ENCODE measurements at places on chromosomes 7 and 10. TPM values are rescaled to one million over a fixed set of nuclear protein-coding genes. Genes with fewer than 3 reads are reported as not detected.

DNA sequence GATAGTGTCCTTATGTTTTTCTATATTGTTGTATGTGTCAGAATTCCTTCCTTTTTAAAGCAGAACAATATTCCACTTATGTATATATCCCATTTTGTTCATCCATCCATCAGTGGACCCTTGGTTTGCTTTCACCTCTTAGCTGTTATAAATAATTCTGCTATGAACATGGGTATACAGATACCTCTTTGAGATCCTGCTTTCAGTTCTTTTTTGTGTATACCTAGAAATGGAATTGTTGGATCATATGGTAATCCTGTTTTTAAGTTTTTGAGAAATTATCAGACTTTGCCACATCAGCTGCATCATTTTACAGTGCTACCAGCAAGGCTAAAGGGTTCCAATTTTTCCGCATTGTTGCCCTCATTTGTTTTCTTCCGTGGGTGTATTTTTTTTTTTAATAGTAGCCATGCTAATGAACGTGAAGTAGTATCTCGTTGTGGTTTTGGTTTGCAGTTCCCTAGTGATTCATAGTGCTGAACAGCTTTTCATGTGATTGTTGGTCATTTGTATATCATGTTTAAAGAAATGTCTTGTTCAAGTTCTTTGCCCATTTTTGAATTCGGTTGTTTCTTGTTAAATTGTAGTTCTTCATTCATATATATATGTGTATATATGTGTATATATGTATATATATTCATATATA is 87.8 kb downstream of the LCOR start:
- H3K27me3 ChIP-seq, result no peaks in the 10 kb centered on the region
- H3K36me3 ChIP-seq, result peaks cover 37% of the 10 kb centered on the region
- DNase-seq, result no peak
- no peak overlapping the region for H3K4me3 ChIP-seq

- no peak overlapping the region for H3K27ac ChIP-seq
- no peaks in the 10 kb centered on the region for H3K27me3 ChIP-seq
- DNase-seq, result no peak
- H3K4me3 ChIP-seq, result no peak overlapping the region
These were observed 39.3 kb downstream of the BET1 start for GRCh38 chr7:93964813-93965212.

DNA sequence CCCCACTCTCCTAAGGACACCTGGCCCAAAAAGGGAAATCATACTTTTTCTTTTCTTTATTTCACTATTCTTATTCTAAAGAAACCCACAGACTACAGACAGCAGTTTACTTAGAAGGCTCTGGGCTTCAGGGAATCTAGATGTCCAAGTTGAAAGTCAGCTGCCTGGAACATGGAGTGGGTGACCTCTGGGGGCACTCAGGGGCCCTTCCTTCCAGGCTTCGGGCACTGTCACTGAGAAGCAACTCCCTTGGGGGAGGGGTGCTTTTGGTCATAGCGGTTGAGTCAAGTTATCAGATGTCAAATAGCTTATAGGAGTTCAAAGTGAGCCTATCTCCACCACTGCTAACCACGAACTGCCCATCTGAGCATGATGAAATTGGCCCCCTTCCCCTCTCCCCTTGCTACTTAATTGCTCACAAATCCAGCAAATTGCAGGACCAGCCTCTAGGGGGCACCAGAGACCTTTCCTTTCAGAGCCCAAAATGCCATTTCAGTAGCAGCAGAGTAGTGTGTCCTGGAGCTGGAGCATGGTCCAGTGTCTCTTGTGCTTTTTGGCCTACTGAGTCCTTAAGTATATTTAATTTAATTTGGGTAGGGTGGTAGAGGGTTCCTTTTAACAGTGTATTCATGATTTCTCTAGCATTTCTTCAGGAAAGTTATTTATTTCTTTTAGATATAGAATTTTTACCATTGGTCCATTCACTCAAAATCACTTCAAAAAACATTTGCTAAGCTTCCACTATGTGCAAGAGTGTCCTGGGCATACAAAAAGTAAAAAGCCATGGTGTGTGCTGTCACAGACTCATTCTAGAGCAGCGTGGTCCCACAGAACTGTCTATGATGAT is 463.8 kb downstream of the KCNMA1 start:
- peaks cover 1% of the 10 kb centered on the region for H3K27me3 ChIP-seq
- peak; percentile 84 for DNase-seq
- no peaks in the 10 kb centered on the region for H3K4me1 ChIP-seq
- H3K27ac ChIP-seq, result no peak overlapping the region
- H3K36me3 ChIP-seq, result no peaks in the 10 kb centered on the region

PROSER2 gene
- total RNA-seq, result 1.1 TPM

DNA sequence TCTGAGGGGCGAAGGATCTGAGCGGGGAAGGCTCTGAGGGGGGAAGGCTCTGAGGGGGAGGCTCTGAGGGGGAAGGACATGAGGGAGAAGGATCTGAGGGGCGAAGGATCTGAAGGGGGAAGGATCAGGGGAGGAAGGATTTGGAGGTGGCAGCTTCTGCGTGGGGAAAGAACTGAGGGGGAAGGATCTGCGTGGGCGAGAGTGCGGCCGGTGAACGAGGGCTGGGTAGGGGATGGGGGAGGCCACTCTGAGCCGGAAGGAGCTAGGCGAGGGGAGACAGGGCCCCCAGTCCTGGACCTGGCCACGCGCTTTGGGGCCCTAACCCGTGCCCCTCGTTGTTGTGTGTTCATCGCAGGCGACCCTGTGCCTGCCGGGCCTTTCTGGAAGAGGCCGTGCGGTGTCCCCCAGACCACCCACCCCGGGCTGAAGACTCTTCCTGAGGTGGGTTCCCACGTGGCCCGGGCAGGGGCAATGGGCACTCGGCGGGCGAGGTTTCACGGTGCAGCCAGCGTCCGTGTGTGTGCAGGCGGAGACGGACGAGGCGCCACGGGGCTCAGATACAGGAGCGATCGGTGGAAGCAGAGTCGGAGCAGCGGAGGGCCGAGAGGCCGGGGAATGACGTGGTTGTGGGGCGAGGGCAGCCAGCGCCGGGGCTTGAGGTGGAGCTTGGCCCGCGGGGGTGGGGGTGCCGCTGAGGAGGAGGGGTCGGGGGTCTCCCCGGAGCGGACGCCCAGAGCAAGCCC is 2.0 kb downstream of the CALY start:
- H3K27me3 ChIP-seq, result peaks cover 22% of the 10 kb centered on the region
- H3K36me3 ChIP-seq, result no peaks in the 10 kb centered on the region
- H3K4me3 ChIP-seq, result peak overlapping the region; percentile 56
- no peak overlapping the region for H3K27ac ChIP-seq
- H3K4me1 ChIP-seq, result peaks cover 9% of the 10 kb centered on the region

PKD2L1 gene
- total RNA-seq, result not detected

- no peak overlapping the region for H3K27ac ChIP-seq
- no peak overlapping the region for H3K4me3 ChIP-seq
- DNase-seq, result no peak
These were observed 241.3 kb upstream of the KMT2E start for GRCh38 chr7:104772405-104773345.

DNA sequence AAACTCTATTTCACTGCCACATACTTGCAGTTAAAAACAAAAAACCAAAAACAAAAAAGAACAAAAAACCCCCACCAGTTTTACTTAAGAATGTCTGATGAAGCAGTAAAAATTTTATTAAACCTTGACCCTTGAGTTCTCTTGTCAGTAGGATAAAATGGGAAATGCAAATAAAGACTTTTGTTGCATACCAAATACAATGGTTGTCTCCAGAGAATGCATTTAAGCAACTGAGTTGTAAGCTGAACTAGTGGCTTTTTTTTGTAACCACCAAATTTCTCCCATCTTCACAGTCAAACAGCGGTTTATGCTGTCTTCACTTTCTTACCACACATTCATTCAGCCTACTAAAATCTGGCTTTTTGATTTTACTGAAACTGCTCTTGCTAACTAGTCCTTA is 3.1 kb downstream of the SYPL1 start:
- peaks cover 13% of the 10 kb centered on the region for H3K36me3 ChIP-seq
- H3K4me3 ChIP-seq, result peak overlapping the region; percentile 48
- H3K27ac ChIP-seq, result no peak overlapping the region
- peaks cover 55% of the 10 kb centered on the region for H3K4me1 ChIP-seq

LMOD2 gene
- total RNA-seq, result not detected

GRCh38 chr7:17802056-17802455 is 138.2 kb downstream of the SNX13 start:
- no peak overlapping the region for H3K4me3 ChIP-seq
- H3K27ac ChIP-seq, result no peak overlapping the region
- no peaks in the 10 kb centered on the region for H3K27me3 ChIP-seq
- H3K36me3 ChIP-seq, result peaks cover 30% of the 10 kb centered on the region
- DNase-seq, result no peak

GRCh38 chr7:96198047-96198636 is 123.8 kb downstream of the SLC25A13 start:
- no peaks in the 10 kb centered on the region for H3K27me3 ChIP-seq
- no peak overlapping the region for H3K27ac ChIP-seq
- no peak overlapping the region for H3K4me3 ChIP-seq
- no peak for DNase-seq

- no peaks in the 10 kb centered on the region for H3K4me1 ChIP-seq
- no peak overlapping the region for H3K27ac ChIP-seq
- H3K27me3 ChIP-seq, result no peaks in the 10 kb centered on the region
- H3K4me3 ChIP-seq, result no peak overlapping the region
These were observed 207.8 kb downstream of the TFEC start for GRCh38 chr7:115822801-115823200.

FXYD4 gene
- not detected for total RNA-seq

C10orf67 gene
- 0.32 TPM for total RNA-seq

CPN1 gene
- total RNA-seq, result not detected

DNA sequence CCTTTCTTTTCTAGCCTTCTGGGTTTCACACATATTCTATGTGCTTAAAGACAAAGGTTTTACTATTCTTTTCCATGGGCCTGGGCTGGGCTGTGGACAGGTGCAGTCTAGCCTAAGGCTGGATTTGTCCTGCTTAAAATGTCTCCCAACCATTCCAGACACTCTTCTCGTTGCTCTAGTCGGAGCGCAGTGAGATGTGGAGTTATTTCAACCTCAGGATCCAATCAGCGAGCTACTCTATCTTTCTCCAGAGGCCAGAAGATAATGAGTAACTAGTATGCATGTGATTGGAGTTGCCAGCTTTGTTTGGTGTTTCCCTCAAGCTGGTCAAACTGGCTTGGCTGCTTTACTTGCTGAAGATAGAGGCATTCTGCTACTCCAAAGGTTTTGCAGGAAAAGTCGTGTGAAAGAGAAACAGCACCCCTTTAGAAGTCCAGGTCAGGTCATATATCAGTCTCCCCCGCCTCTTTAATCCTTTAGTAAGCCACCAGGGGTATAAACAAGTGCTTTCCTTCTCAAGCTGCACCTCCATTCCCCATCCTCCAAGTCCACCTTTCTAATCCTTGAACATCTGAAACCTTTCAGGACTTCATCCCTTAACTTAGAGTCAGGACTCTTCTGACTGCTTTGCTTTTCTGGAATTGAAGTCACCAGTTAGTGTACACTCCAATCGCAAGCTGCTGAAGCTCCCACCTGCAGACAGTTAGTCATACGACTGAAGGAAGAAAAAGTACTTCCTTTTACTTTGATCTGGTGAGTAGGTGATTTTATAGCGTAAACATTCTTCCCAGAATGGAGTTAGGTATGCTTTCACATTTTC is 78.8 kb downstream of the DNMBP start:
- no peaks in the 10 kb centered on the region for H3K36me3 ChIP-seq
- H3K4me1 ChIP-seq, result peaks cover 28% of the 10 kb centered on the region
- no peaks in the 10 kb centered on the region for H3K27me3 ChIP-seq
- no peak overlapping the region for H3K27ac ChIP-seq

- H3K27ac ChIP-seq, result no peak overlapping the region
- no peak overlapping the region for H3K4me3 ChIP-seq
- H3K27me3 ChIP-seq, result peaks cover 14% of the 10 kb centered on the region
- no peaks in the 10 kb centered on the region for H3K4me1 ChIP-seq
These were observed 47.4 kb downstream of the TNS3 start for GRCh38 chr7:47534322-47535034.

TUBB8 gene
- not detected for total RNA-seq

- no peak overlapping the region for H3K27ac ChIP-seq
- H3K4me3 ChIP-seq, result no peak overlapping the region
- no peak for DNase-seq
- H3K4me1 ChIP-seq, result peaks cover 15% of the 10 kb centered on the region
These were observed 11.5 kb downstream of the ANKRD22 start for GRCh38 chr10:88840104-88840503.

GRCh38 chr10:15712883-15713282 is 6.8 kb downstream of the ITGA8 start:
- H3K27me3 ChIP-seq, result peaks cover 15% of the 10 kb centered on the region
- no peak overlapping the region for H3K27ac ChIP-seq
- H3K4me1 ChIP-seq, result no peaks in the 10 kb centered on the region
- no peaks in the 10 kb centered on the region for H3K36me3 ChIP-seq
- no peak for DNase-seq

ADGRA1 gene
- not detected for total RNA-seq

GRCh38 chr7:91165846-91166230 is 98.4 kb upstream of the FZD1 start:
- no peak overlapping the region for H3K4me3 ChIP-seq
- no peaks in the 10 kb centered on the region for H3K4me1 ChIP-seq
- H3K36me3 ChIP-seq, result no peaks in the 10 kb centered on the region
- H3K27ac ChIP-seq, result no peak overlapping the region

- peaks cover 25% of the 10 kb centered on the region for H3K4me1 ChIP-seq
- no peak overlapping the region for H3K27ac ChIP-seq
- no peak for DNase-seq
- H3K4me3 ChIP-seq, result no peak overlapping the region
- peaks cover 4% of the 10 kb centered on the region for H3K36me3 ChIP-seq
These were observed 3.4 kb downstream of the SLC35G1 start for GRCh38 chr10:93897070-93897780.

GRCh38 chr7:159122276-159122675 is 22.4 kb downstream of the VIPR2 start:
- H3K27me3 ChIP-seq, result peaks cover 2% of the 10 kb centered on the region
- no peaks in the 10 kb centered on the region for H3K4me1 ChIP-seq
- no peak for DNase-seq
- H3K4me3 ChIP-seq, result no peak overlapping the region
- H3K27ac ChIP-seq, result no peak overlapping the region
- H3K36me3 ChIP-seq, result no peaks in the 10 kb centered on the region

GRCh38 chr7:135678612-135679575 is 16.6 kb downstream of the STMP1 start:
- no peak for DNase-seq
- peaks cover 13% of the 10 kb centered on the region for H3K36me3 ChIP-seq
- H3K4me3 ChIP-seq, result no peak overlapping the region
- peaks cover 9% of the 10 kb centered on the region for H3K4me1 ChIP-seq
- H3K27me3 ChIP-seq, result no peaks in the 10 kb centered on the region

GRCh38 chr10:17784688-17785087 is 24.5 kb upstream of the MRC1 start:
- no peak for DNase-seq
- no peak overlapping the region for H3K27ac ChIP-seq
- no peaks in the 10 kb centered on the region for H3K27me3 ChIP-seq
- no peaks in the 10 kb centered on the region for H3K36me3 ChIP-seq

DNA sequence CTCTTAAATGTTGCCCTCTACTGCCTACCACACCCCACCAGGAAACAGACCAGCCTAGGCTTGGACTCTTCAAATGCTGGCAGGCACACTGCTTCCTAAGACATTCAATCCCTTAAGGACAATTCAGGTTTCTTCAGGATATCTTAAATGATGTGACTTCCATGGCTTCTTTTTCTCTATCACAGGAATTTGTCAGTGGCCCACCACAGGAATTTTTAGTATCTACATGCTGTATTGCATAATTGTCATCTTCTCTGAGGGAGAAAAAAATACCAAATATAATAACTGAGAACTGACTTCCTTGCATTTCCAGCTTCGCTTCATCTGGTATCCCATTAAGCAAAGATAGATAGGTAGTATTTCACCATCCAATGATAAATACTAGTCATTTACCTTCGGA is 129.3 kb downstream of the WNT2 start:
- no peaks in the 10 kb centered on the region for H3K36me3 ChIP-seq
- H3K4me1 ChIP-seq, result peaks cover 1% of the 10 kb centered on the region
- H3K4me3 ChIP-seq, result no peak overlapping the region
- no peaks in the 10 kb centered on the region for H3K27me3 ChIP-seq
- DNase-seq, result no peak

All from activated CD8-positive, alpha-beta T cell treated with anti-CD3 and anti-CD28 coated beads for 36 hours (primary cell).